ENCODE measurements at places on chromosomes 5 and 9.

- no peak for DNase-seq
Measured at GRCh38 chr5:101679816-101680215, 616.3 kb downstream of the SLCO4C1 start.

- no peak for DNase-seq
Measured at GRCh38 chr5:7245121-7245651, 150.8 kb upstream of the ADCY2 start.

- DNase-seq, result no peak
Measured at GRCh38 chr9:106797299-106797698, 65.7 kb upstream of the ZNF462 start.

GRCh38 chr5:14720236-14720923 lies 55.9 kb downstream of the OTULIN start:
- DNase-seq, result no peak

DNA sequence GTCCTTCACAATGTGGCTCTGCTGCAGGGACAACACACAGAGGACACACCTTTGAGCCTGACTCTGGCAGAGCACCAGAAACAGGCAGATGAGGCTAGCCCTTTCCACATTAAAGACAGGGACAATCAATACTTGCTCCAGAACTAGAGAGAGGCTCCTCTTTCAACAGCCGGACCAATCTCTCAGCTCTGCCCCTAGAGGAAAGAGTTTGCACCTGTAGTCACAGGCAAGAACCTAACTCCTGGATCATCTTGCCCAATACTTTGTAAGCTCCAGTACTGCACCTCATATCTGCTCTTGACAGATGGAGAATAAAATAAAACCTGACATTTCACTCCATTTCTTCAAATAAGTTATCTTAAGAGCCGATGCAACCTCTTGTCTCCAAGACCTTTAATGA lies 52.1 kb downstream of the EPB41L4A start:
- no peak for DNase-seq

- DNase-seq, result no peak
Measured at GRCh38 chr9:123924727-123925126, 5.2 kb downstream of the DENND1A start.

DNA sequence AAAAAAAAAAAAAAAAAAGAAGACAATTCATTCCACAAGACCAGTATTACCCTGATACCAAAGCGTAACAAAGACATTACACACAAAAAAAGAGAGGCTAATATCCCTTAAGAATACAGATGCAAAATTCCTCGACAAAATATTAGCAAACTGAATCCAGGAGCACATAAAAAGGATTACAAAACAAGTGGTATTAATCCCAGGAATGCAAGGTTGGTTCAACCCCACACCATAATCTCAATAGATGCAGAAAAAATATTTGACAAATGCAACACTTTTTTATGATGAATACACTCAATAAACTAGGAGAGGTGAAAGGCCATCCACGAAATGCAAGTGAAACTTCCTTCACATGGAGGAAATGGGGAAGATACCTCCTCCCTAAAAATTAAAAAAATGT lies 80.1 kb upstream of the TLR4 start:
- DNase-seq, result no peak

- DNase-seq, result no peak
Measured at GRCh38 chr9:125233678-125234077, 7.5 kb downstream of the HSPA5 start.

GRCh38 chr5:170200876-170201275 lies 31.9 kb upstream of the C5orf58 start:
- no peak for DNase-seq

DNA sequence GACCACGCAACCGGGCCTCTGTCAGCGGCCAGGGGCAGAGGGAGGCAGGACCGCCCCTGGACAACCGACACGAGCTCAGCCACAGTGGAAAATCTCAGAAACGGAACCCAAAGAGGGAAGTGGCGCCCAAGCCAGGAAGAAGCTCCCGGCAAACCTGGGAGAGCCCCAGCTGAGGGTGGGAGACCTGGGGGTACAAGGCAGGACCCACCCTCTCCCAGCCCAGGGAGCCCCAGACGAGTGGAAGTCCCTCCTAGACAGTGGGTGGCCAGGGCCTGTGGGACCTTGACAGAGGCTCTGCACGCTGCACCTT lies 3.0 kb downstream of the SLC12A7 start:
- no peak for DNase-seq

- DNase-seq, result no peak
Measured at GRCh38 chr9:90504486-90504885, 138.1 kb downstream of the DIRAS2 start.

DNA sequence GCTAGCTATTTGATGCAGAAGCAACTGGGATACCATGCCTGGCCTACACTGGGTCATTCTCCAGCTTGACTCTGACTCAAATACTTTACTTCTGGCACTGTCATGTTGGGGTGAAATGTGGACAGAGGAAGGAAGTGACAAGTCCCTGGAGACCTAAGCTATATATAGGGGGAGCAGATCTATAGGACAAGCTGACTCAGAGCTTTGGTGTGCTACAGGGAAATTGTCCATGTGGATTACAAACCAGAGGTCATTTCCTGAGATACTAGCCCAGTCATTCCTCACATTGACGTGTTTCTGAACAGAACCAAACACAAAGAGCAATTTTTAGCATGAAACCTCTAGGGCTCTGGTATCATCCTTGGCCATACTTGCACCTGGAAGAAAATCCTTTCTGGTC lies 531.6 kb upstream of the CLINT1 start:
- no peak for DNase-seq

DNA sequence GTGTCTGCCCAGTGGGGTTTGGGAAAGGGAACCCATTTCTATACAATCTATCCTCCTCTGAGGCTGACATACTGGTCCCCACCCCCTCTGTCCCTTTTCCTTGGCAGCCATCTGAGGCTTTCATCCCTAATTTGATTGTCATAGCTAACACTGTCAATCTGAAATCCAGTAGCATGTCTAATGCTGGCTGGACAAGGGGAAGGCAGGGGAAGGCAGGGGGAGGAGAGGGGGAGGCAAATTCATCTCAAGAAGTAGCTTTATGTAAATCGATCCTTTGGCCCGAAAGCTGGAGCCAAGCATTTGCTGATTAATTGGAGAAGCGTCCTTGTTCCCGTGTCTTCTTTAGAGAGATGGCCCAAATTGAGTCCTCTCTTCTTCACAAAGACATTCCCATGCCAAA lies 314.1 kb upstream of the PANK3 start:
- DNase-seq, result no peak

DNA sequence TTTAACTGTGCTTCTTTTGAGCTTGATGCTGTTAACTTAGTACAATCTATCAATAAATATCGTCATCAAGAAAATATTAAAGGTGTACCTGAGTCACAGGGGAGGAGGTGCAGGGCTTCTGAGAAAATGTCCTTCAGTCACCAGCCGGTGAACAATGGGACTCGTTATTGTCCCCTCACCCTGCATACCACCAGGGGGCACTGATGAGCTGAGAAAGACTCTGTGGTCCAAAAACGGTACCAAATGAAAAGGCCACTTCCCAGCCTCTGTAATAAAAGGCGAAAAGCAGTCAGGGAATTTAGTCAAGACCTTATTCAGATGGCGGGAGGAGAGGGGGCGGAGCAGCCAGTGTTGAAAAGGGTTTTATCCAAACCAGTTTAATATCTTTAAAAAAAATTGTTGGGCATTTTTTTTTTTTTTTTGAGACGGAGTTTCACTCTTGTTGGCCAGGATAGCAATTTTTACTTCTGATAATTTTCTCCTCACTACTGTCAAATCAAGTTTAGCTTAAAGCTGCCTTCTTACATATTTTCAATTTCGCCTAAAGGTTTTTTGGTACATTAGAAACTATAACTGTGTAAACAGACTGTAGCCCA lies 271.9 kb upstream of the ADAMTS16 start:
- DNase-seq, result no peak

GRCh38 chr5:53785924-53786323 lies 225.5 kb downstream of the NDUFS4 start:
- DNase-seq, result no peak

DNA sequence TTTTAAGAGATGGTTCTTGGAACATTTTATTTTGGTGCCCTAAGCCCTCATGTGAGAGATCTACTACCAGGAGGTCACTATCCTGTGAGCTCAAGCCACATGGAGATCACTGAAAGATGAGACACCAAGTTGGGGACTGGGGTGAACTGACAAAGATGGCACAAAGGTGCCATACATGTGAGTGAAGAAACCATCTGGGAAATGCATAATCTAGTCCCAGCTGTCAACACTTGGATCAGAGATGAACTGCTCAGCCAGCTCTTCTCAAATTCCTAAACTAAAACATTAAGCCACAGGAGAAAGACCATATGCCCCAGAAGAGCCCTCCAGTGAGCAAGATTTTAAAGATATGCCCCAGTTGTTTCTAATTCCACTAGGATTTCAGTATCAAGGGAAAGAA lies 22.2 kb upstream of the MYOT start:
- no peak for DNase-seq

- no peak for DNase-seq
Measured at GRCh38 chr9:76688471-76689238, 75.6 kb upstream of the PCA3 start.

DNA sequence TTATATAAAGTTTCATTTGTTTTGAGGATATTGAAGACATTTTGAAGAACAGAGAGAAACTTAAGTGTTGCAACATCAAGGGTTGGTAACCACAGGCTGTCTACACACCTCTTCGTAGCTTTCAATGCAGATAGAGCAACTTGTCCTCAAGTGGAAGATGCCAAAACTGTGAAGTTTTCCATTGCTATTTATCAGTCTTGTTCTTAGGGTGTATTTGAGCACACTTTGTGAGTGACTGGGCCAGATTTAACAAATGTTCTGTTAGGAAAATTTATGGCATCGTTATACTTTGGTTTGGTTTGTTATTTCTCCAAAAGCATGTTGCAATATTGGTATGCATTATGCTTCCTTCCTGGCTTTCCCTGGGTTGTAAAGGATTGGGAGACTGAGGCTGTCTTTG lies 31.6 kb downstream of the NNT start:
- no peak for DNase-seq

DNA sequence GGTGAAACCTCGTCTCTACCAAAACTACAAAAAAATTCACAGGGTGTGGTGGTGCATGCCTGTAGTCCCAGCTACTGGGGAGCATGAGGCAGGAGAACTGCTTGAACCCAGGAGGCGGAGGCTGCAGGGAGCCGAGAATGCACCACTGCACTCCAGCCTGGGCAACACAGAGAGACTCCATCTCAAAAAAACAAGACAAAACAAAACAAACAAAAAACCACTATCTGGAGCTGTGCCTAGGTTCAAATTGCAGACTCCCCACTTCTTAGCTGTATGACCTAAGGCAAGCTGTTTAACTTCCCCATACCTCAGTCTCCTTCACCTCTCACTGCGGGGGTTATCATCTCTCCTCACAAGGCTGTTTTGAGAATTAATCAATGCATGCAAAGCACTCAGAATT lies 68.0 kb downstream of the MAPKAP1 start:
- no peak for DNase-seq

- no peak for DNase-seq
Measured at GRCh38 chr5:7493622-7494021, 97.7 kb downstream of the ADCY2 start.

DNA sequence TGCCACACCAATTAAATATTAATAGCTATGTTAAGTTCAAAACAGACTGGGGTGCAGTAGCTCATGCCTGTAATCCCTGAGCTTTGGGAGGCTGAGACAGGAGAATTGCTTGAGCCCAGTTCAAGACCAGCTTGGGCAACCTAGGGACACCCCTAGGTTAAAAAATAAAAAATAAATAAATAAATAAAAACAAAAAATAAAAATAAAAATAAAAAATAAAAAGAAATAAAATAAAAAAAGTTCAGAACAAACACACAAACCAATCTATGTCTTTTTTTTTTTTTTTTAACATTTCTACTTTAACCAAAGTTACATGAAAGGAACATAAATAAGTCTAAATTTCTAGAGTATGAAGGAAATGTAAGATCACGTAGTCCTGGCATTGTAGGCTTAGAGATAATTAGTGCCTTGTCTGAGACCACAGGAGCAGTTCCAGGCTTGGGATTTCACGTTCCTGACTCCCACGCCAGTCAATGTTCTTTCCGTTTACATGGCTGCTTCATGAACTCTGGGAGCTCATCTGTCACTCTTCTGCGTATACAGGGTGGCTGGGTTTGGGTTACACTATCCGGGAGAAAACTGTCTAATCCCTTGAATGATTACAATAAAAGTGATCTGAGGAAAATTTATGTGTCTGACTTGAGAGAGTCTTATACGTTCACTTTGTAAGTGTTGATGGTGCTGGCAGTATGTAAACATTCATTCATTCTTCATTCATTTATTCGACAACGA lies 85.2 kb downstream of the KIAA1958 start:
- no peak for DNase-seq

GRCh38 chr9:121634329-121635261 lies 16.8 kb upstream of the DAB2IP start:
- DNase-seq, result no peak

GRCh38 chr9:7970681-7971330 lies 171.2 kb upstream of the DMAC1 start:
- DNase-seq, result no peak

DNA sequence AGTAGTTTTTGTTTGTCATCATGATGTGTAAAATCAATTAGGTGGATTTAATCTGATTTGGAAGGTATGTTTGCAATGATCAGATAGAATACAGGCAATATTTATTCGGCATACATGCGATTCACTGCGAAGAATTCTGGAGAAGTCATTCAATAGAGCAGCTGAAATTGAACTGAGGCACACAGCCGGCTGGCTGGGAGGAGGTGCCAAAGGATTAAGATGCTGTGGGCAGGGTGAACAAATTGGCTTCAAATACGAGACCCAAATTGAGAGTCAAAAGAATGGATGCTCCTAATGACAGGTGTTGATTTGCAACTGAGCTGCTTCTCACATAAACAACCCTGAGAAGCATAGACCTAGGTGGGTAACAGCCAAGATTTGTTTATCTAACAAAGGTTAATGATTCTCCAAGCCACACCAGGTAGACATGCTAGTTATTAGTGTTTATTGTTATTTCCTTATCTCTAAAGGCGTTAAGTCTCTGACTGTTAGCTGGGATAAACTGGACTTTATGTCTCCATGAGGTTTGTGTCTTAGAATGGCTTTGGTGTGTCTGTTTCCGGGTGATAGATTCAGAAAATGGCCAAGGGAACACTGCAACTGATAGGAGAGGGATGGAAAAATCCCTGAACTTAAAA lies 55.3 kb upstream of the CLINT1 start:
- no peak for DNase-seq

- no peak for DNase-seq
Measured at GRCh38 chr5:124654418-124654817, 92.0 kb downstream of the ZNF608 start.
